ENCODE measurements at places on chromosomes 11 and 22.

DNA sequence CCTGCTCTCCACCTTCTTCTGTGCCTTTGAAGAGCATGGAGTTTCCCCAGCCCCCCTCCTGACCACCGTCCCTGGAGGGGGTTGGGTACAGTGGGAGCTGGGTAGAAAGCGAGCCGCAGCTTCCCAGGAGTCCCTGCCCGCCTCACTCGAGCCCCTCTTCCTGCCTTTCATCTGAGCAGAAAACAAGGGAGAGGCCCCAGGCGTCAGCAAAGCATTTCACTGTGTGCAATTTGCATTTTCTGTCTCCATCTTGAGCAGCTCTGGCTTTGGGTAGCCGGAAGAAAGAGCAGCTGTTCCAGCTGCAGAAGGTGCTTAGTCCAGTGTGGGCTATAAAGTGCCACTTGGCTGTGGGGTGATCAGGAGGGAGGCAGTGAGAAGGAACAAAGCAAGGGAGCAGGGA lies 229.7 kb downstream of the CEP164 start:
- DNase-seq, result no peak

DNA sequence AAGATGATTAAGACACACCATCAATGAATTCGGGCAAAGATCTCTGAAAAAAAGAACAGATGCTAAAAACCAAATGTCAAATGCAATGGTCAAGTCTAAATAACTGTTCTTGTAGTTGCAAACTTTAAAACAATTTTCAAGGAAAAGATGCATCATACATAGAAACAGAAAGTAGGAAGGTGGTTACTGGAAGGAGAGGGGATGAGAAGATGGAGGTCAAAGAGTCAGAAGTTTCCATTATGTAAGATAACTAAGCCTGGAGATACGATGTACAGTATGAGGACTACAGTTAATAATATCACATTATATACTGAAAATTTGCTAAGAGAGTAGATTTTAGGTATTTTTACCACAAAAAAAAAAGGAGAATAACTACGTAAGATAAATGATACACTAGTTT lies 27.1 kb downstream of the CWF19L2 start:
- no peak for DNase-seq

DNA sequence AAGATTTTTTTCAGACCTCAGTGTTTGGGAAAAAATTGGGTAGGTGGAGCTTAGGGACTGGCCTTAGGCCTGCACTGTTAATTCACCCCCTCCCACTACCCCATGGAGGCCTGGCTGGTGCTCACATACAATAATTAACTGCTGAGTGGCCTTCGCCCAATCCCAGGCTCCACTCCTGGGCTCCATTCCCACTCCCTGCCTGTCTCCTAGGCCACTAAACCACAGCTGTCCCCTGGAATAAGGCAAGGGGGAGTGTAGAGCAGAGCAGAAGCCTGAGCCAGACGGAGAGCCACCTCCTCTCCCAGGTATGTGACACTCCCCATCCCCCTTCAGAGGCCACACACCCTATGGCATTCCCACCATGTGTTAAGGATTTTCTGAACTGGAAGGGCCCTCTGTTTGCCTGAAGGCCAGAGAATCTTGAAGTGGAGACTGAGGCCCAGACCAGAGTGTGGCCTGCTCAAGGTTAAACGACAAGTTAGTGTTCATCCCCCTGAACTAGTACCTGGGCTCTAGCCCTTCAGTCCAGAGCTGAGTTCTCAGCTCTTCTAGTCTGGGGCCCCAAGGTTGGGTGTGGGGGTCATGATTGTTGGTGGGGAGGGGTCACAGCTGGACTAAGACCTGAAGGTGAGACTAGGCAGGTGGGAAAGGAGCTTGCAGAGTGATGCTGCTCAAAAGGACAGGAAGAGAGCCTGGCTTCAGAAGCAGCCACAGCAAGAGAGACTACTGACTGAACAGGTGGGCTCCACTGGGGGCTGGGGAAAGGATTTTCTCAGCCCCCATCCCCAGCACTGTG lies 2.3 kb upstream of the FOLR1 start:
- DNase-seq, result no peak

DNA sequence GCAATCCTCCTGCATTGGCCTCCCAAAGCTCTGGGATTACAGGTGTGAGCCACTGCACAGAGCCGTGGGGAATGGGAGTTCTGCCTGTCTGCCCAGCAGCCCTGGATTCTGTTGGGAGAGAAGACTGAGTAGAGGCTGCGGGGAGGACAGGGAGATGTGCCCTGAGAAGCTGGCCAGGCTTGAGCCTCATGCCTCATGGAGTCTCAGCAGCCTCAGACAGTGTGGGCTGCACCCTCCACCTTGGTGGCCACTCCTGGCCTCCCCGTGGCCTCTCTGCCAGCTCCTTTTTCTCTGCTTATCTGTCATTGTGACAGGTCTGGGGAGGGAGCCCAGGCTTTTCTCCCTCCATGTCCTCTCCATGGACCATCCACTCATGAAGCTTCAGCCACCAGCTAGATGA lies 43.2 kb downstream of the DKK3 start:
- DNase-seq, result no peak

DNA sequence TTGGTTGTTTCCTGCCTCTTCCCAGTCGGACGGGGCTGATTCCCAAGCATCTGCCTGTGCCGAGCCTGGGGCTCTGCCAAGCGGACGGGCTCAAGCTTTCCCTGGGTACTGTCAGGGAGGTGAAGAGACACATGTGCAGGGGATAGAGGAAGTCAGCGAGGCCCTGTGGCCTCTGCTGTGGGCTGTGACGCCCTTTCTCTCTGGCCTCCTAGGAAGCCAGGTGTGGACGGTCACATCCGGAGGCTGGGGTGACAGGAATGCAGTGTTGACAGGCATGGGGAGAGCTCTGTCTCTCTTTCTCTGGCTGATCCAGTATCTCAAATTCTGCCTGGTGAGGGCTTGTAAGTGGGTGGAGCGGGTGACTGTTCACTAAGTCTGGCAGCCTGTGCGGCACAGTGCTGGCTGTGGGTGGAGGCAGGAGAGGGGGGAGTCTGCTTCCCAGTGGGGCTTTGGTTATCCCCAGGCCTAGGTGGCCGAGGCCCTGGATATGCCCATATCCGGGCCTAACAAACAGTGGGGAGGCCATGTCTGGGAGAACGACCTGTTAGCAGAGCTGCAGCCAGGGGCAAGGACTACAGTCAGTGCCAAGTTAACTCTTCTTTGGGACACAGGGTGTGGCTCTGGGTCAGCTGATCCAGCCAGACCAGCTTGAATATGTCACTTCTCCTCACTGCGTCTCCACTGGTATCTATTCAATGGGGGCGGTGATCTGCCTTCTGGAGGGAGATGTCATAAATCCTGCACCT lies 1.9 kb downstream of the KCTD17 start:
- no peak for DNase-seq

DNA sequence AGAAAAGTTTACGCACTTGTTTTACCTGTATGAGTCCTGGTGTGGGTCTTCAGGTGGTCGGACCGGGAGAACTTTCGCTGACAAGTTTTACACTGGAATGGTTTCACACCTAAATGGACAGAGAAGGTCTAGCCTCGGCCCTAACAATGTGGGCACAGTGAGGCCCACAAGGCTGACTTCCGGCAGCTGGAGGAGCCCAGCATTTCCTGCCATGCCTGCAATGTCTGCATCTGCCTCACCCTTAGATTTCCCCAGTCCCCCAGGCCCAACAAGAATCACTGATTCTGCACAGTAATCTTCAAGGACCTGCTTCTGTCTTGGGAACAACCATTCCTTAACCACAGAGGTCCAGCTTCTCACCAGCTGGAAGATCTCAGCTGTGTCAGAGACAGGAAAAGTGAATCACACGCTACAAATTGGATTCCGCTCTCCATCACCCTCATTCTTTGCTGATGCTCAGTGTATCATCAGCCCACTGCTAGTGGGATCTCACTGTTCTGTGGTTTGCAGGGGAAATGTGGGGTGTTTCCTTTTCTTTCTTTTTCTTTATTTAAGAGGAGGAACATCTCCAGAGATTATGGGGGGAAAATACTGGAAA lies 43.3 kb downstream of the WT1 start:
- DNase-seq, result no peak

GRCh38 chr11:118896472-118896913 lies 12.8 kb downstream of the CXCR5 start:
- DNase-seq, result no peak

- no peak for DNase-seq
These were observed 7.6 kb downstream of the ATXN10 start for GRCh38 chr22:45678961-45679912.

- no peak for DNase-seq
These were observed 63.0 kb upstream of the PITPNB start for GRCh38 chr22:27982106-27982505.

DNA sequence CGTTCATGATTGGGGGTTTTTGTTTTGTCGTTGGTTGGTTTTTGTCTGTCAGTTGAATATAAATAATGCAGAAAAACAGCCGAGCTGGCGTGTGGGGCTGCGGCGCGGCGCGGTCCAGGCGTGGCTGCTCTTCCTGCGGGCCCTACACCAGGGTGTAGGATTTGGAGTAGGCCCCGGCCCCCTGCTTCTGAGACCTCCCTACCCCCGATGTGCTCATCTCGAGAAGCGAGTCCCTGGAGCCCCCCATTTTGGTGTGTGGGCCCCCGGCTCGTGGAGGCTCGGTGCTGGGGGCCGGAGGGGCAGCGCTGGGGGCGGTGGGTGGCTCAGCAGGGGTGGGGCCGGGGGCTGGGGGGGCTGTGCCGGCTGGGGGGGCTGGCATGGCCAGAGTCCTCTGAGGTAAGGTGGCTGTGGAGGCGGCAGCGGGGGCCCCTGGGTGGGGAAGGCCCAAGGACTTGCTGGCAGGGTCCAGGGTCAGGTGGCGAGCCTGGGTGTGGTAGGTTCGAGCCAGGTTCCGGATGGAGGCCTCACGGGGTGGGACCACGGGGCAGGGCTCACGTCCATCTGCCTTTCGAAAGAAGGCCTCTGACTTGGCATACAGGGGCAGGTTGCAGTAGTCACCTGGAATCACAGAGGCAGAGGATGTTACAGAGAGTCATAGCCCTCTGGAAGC lies 100.7 kb downstream of the CEP164 start:
- no peak for DNase-seq

GRCh38 chr22:32905400-32905799 lies 103.9 kb downstream of the TIMP3 start:
- DNase-seq, result no peak

- DNase-seq, result no peak
These were observed 6.2 kb downstream of the TANGO2 start for GRCh38 chr22:20026996-20027601.

DNA sequence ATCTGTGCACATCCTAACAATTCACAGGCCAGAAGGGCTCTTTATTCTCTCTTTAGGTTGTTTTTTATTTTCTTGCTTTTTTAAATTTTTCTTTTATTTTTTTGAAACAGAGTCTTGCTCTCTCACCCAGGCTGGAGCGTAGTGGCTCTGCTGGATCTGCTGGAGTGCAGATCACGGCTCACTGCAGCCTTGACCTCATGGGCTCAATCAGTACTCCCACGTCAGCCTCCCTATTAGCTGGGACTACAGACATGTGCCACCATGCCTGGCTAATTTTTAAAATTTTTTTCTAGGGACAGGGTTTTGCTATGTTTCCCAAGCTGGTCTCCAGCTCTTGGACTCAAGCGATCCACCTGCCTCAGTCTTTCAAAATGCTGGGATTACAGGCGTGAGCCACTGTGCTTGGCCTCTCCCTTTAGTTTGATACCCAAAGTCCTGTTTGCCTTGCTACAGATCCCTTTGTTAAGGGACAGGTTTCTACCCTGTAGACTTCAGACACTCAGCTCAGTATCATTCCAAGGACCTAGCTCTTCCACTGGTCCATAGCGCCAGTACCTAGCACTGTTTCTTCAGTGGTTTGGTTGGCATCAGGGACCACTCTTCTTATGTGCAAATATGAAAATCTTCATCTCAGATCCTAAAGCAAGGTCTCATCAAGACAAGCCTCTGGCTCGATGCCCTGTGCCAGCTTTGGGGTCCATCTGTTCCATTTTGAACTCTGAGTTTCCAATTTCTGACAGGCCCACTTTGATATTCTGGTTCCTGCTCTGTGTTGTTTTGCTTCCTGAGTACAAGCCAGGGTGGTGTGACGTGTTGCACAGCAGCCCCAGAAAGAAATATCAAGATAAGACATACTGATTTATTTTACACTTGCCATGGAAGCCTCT lies 211.7 kb downstream of the FAT3 start:
- no peak for DNase-seq

GRCh38 chr22:37328017-37328416 lies 45.7 kb downstream of the CYTH4 start:
- no peak for DNase-seq

- DNase-seq, result no peak
These were observed 64.7 kb downstream of the BDNF start for GRCh38 chr11:27635567-27636037.

GRCh38 chr11:72441752-72442207 lies 7.4 kb upstream of the CLPB start:
- DNase-seq, result no peak

DNA sequence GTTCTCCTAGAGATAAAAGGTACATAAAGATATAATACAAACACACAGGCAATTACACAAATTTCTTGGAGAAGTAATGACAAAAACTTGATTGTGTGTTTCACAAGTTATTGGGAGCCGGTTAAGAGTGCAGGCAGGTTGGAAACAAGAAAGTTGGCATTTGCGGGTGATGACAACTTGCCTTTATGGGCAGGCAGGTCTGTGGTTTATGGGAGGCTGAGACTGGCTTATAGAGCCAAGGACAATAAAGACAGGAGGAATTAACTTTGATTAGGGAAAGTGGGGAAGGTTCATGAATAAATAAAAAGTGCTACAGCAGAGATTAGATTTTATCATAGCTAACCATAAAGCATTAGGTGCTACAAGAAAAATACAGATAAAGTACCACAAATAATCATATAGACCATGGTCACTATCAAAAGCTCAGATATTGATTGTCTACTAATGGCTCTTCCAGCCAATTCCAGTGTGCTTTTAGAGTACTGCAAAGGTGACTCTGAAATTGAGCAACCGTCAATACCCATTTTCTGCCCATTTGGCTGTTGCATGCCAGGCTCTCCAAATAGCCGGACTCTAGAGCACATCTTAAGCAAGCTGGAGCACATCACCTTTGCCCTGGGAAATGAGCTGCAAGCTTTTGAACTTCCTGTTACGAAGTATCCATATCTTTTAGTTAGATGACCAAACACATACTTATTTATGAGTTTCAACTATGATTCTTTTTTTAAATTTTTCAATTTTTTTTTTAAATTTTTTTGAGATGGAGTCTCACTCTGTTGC lies 33.9 kb upstream of the GAB2 start:
- DNase-seq, result no peak

DNA sequence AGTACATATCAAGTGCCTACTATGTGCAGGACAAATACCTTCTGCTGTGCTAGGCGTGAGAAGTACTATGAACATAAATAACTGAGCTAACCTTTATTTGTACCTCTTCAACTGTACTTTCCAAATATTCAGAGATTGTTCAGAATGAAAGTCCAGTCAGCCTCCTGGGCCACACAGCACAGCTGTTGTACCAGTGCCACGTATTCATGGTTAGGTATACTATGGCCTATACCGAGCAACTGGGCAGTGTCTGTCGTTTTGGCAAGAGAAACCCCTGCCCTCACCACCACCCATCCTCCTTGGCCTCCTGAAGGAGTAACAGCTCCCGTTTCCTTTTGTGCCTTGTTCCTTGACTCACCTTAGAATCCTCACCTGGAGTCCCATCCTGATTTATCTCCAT lies 53.0 kb downstream of the RASSF10 start:
- no peak for DNase-seq
